ENCODE measurements at places on chromosomes 2 and 18. TPM values are rescaled to one million over a fixed set of nuclear protein-coding genes. Genes with fewer than 3 reads are reported as not detected.

Gene LRRTM1
- polyA plus RNA-seq: 2.0 TPM

Gene OTOS
- polyA plus RNA-seq: not detected

Gene PREB
- polyA plus RNA-seq: 34.3 TPM

Gene GDF7
- 0.27 TPM for polyA plus RNA-seq

DNA sequence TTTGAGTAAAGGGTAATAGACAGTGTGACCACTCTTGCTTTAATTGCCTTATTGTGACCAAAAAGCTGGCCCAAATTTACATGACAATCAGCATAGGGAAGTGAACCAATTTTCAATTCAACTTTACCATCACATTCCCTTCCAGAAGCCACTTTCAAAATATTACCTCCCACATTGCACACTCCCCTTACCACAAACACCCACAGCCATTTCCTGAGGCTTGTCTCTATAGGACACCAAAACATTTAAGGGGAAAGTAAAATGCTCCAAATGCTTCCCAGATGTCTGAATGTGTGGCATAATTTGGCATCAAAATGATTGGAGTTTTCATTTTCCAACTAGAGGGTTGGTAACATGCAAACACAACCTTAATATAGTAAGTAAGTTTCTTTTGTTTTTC is 616.1 kb downstream of the SLC4A3 start:
- no peak for DNase-seq

DNA sequence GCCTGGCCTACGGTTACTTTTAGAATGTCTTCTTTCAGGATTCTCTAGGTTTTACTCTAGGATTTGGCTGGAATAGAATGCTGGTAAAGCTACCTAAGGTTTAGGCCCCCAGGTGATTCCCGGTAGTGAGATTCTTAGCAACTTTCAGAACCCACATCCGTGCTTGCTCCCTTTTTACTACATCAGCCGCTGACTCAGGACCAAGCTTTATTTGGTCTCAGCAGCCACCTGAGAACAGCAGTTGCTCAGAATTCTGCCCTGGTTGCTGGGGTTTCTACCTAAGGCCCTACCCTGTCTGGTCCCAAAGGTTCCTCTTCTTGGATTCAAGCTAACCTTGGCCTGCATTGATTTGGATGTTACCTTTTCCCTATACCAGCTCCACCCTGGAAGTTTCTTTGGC is 36.1 kb upstream of the NDUFV2 start:
- no peak for DNase-seq

DNA sequence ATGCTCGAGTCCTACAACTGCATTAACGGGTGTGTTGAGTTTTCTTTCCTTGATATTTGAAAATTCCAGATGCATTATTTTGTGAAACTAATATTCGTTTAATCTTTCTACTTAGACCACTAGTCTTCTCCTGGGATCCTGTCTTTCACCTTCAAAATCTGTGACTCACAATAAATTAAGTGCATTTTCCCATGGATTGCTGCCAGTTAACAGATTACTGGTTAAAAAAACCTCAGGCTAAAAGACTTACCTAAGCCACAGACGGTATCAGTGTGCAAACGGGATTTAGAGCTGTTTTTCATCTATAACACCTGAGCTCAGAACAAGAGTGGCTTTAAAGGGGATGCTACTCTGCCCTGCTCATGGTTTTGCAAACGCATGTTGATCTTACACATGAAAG is 10.2 kb downstream of the FECH start:
- DNase-seq: no peak
